Left cardiac atrium (tissue), 4 donors: ENCODE measurements at places on chromosomes 6 and 20. TPM values are rescaled to one million over a fixed set of nuclear protein-coding genes. Genes with fewer than 3 reads are reported as not detected.

ERVFRD-1 gene
- not detected for total RNA-seq

SENP6 gene
- total RNA-seq, result 67.4 TPM

MOG gene
- 3.5 TPM for total RNA-seq

SLC35D3 gene
- total RNA-seq, result not detected

ENPP3 gene
- 0.16 TPM for total RNA-seq

ESR1 gene
- total RNA-seq, result 2.4 TPM

ZKSCAN3 gene
- 3.2 TPM for total RNA-seq

TSBP1 gene
- total RNA-seq, result not detected
